ENCODE measurements at places on chromosomes 12 and 14. TPM values are rescaled to one million over a fixed set of nuclear protein-coding genes. Genes with fewer than 3 reads are reported as not detected.

DNA sequence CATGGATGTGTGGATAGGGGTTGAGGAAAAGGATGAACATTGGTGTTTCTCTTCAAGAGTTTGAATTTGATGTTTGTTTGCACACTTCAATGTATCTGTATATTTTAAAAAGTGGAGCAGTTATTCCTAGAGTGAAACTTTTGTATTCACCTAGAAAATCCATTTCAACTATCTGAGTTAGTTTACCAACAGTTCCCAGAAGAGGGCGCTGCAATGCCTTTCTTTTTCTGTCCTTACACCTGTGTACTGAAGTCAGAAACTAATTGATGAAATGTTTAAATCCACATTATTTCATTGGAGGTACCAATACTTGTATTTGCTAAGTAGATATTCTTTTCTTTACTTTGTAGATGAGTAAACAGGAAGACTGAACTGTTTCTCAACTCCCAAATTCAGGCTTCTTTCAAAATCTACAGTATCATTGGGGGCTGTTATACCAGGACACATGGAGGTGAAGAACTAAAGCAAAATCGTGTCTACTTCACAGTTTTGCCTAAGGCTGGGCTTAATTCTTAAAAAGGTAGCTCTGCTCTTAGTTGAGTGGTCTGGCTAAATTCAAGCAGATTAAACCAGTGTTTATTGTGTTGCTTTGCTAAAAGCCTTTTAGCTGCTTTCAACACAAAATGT lies 26.6 kb upstream of the KLRB1 start:
- DNase-seq = peak; percentile 64
- H3K4me3 ChIP-seq = no peak overlapping the region
- H3K27ac ChIP-seq = no peak overlapping the region
- H3K36me3 ChIP-seq = no peaks in the 10 kb centered on the region
- H3K27me3 ChIP-seq = no peaks in the 10 kb centered on the region
- no peaks in the 10 kb centered on the region for H3K4me1 ChIP-seq

GRCh38 chr12:121465921-121466793 lies 66.2 kb downstream of the RNF34 start:
- H3K27ac ChIP-seq = peak overlapping the region; percentile 32
- peak; percentile 50 for DNase-seq
- peaks cover 6% of the 10 kb centered on the region for H3K4me1 ChIP-seq
- no peaks in the 10 kb centered on the region for H3K27me3 ChIP-seq

The CLEC9A gene
- total RNA-seq = not detected

- no peak overlapping the region for H3K4me3 ChIP-seq
- H3K36me3 ChIP-seq = no peaks in the 10 kb centered on the region
- H3K27ac ChIP-seq = no peak overlapping the region
- H3K27me3 ChIP-seq = no peaks in the 10 kb centered on the region
Measured at GRCh38 chr12:58285551-58285950, 344.2 kb downstream of the ATP23 start.

GRCh38 chr12:129530984-129531383 lies 372.8 kb downstream of the TMEM132D start:
- H3K27me3 ChIP-seq = no peaks in the 10 kb centered on the region
- H3K36me3 ChIP-seq = no peaks in the 10 kb centered on the region
- peak; percentile 86 for DNase-seq
- peak overlapping the region; percentile 91 for H3K27ac ChIP-seq
- no peak overlapping the region for H3K4me3 ChIP-seq

DNA sequence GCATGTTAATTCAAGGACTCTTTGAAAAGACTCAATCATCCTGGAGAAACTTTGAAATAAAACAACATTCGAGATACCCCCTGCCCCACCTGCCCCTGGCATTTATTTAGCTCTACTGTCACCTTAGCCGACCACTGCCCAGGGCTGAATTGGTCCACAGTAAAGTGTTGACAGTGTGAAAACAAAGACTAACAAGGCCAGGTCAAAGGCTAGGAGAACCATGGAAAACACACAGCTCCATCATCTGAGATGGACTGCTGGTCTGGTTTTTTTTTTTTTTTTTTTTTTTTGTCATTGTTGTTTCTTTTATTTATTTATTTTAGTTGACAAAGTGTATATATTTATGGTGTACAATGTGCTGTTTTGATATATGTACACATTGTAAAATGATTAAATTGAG lies 25.7 kb downstream of the GSTZ1 start:
- H3K4me1 ChIP-seq = peaks cover 11% of the 10 kb centered on the region
- no peaks in the 10 kb centered on the region for H3K36me3 ChIP-seq
- no peaks in the 10 kb centered on the region for H3K27me3 ChIP-seq
- H3K4me3 ChIP-seq = no peak overlapping the region
- DNase-seq = no peak
- no peak overlapping the region for H3K27ac ChIP-seq

DNA sequence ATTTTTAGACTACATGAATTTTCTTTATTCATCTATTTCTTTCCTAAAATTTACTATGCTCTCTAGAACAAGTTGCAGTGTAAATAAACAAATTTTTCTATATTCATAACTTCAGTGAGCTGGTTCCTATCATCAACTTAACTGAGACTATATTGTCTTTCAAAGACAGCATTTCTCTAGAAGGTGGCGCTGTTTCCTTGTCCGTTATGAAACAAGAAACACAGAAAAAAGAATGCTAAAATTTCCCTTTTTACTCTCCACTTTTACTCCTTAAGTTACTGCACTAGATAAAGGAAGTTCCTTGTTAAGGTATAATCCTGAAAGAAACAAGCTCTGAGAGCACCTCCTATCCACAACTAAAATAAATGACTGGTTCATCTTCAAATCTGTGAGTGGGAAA lies 8.2 kb upstream of the CLEC2A start:
- H3K4me3 ChIP-seq = no peak overlapping the region
- no peaks in the 10 kb centered on the region for H3K4me1 ChIP-seq
- H3K27ac ChIP-seq = no peak overlapping the region
- no peaks in the 10 kb centered on the region for H3K27me3 ChIP-seq
- DNase-seq = peak; percentile 15

The PLXNC1 gene
- total RNA-seq = 23.2 TPM

The PTMS gene
- total RNA-seq = 179 TPM

The FOXG1 gene
- total RNA-seq = not detected

DNA sequence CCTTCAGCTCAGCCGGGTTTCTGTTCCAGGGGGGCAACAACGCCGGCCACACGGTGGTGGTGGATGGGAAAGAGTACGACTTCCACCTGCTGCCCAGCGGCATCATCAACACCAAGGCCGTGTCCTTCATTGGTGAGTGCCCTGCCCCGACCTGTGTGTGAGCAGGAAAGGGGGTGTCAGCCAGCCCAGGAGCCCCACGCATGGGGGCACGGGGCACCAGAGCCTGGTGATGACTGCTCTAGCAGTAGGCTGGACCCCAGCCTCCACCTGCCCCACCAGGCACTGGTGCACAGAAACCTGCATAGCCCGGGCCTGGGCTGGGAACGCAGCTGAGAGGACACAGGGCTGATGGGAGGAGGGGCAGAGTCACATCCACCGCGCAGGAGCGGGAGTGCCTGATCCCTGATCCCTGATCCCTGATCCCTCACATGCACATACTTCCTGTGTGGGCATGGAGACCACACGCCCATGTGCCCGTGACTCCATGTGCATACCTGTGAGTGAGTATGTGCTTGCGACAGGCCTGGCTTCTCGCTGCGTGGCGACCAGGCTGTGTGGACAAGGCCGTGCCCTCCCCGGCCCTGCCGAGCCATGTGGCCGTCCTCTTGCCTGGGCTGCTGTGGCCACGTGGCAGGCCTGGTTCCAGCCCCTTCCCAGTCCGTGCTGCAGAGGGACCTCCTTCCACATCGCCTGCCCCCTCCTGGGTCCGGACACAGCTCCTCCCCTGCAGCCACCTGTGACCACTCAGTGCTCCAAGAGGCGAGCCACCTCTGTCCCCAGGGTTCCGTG lies 11.2 kb downstream of the ADSS1 start:
- DNase-seq = no peak
- peak overlapping the region; percentile 67 for H3K27ac ChIP-seq
- no peaks in the 10 kb centered on the region for H3K36me3 ChIP-seq

The KRT71 gene
- total RNA-seq = not detected

- H3K4me1 ChIP-seq = no peaks in the 10 kb centered on the region
- H3K27me3 ChIP-seq = no peaks in the 10 kb centered on the region
- H3K36me3 ChIP-seq = no peaks in the 10 kb centered on the region
- no peak for DNase-seq
- no peak overlapping the region for H3K27ac ChIP-seq
Measured at GRCh38 chr14:67068251-67068650, 121.0 kb upstream of the GARIN2 start.

The CPNE8 gene
- total RNA-seq = 11.4 TPM

- H3K4me1 ChIP-seq = no peaks in the 10 kb centered on the region
- no peaks in the 10 kb centered on the region for H3K27me3 ChIP-seq
- DNase-seq = no peak
- no peak overlapping the region for H3K4me3 ChIP-seq
- no peak overlapping the region for H3K27ac ChIP-seq
Measured at GRCh38 chr14:30698463-30698862, 76.3 kb downstream of the SCFD1 start.

- peak; percentile 15 for DNase-seq
- no peak overlapping the region for H3K4me3 ChIP-seq
- no peaks in the 10 kb centered on the region for H3K27me3 ChIP-seq
- no peaks in the 10 kb centered on the region for H3K36me3 ChIP-seq
- no peaks in the 10 kb centered on the region for H3K4me1 ChIP-seq
- H3K27ac ChIP-seq = peak overlapping the region; percentile 12
Measured at GRCh38 chr12:18165422-18165871, 75.5 kb upstream of the RERGL start.

The NTF3 gene
- 5.0 TPM for total RNA-seq

GRCh38 chr12:52322069-52322468 lies 871 bp upstream of the KRT83 start:
- no peak overlapping the region for H3K4me3 ChIP-seq
- H3K27me3 ChIP-seq = peaks cover 4% of the 10 kb centered on the region
- no peak overlapping the region for H3K27ac ChIP-seq
- no peak for DNase-seq
- H3K4me1 ChIP-seq = no peaks in the 10 kb centered on the region
- no peaks in the 10 kb centered on the region for H3K36me3 ChIP-seq

The TTC5 gene
- total RNA-seq = 10.8 TPM

The SPPL3 gene
- 20.0 TPM for total RNA-seq

DNA sequence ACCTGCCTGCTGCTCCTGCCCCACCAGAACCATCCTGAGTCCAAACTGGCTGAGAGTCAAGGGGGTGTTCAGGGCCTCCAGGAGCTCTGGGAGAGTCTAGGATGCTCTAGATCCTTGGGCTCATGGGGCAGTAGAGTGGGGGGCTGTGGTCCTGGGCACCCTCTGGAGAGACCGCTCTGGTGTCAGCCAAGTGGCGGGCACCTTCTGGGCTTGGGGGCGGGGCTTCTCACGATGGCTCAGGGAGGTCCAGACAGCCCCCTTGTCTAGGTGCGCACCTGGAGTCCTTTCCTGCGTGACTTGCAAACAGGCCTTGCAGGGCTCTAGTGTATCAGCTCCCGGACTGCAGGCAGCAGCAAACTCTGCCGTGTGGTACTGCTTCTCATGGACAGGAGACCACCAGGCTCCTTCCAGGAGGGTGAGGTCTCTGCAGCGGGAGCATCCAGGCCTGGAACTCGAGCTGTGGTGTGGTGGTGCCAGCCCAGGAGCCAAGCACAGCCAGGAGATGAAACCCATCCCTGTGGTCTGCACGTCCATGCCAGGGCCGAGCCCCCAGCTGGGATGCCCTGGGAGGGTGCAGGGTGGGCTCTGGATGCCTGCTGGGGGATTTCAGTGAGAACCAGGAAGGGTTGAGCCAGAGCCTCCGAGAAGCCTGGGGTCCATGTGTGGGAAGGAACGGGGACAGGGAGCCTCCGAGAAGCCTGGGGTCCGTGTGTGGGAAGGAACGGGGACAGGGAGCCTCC lies 15.0 kb downstream of the PACS2 start:
- H3K4me3 ChIP-seq = no peak overlapping the region
- no peaks in the 10 kb centered on the region for H3K4me1 ChIP-seq
- no peaks in the 10 kb centered on the region for H3K27me3 ChIP-seq

The VRTN gene
- not detected for total RNA-seq

DNA sequence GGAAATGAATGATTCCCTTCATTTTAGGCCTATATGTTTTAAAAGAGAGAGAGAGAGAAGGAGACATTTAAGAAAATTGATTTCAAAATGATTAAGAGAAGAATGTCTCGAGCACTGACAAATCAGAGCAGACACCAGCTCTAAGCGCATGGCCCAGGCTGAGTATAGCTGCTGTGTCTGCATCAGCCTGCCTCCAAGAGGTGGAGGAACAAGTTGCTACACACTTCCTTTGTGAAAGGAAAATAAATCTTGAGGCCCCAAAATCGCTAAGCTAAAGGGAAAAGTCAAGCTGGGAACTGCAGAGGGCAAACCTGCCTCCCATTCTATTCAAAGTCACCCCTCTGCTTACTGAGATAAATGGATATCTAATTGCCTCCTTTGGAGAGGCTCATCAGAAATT lies 728.7 kb upstream of the TMEM132C start:
- no peak overlapping the region for H3K4me3 ChIP-seq
- H3K4me1 ChIP-seq = peaks cover 12% of the 10 kb centered on the region
- no peaks in the 10 kb centered on the region for H3K36me3 ChIP-seq
- no peak for DNase-seq
- H3K27me3 ChIP-seq = no peaks in the 10 kb centered on the region

The GDF3 gene
- total RNA-seq = not detected

The RNASE3 gene
- total RNA-seq = not detected

- H3K27me3 ChIP-seq = no peaks in the 10 kb centered on the region
- no peaks in the 10 kb centered on the region for H3K36me3 ChIP-seq
- H3K27ac ChIP-seq = peak overlapping the region; percentile 98
Measured at GRCh38 chr14:49999826-50000379, 107.0 kb downstream of the ARF6 start.
